Mesenteric fat pad (tissue), 1 donor: ENCODE measurements at places on chromosomes 6 and 20. TPM values are rescaled to one million over a fixed set of nuclear protein-coding genes. Genes with fewer than 3 reads are reported as not detected.

The MUC21 gene
- total RNA-seq, result not detected

The IPCEF1 gene
- total RNA-seq, result 1.5 TPM

DNA sequence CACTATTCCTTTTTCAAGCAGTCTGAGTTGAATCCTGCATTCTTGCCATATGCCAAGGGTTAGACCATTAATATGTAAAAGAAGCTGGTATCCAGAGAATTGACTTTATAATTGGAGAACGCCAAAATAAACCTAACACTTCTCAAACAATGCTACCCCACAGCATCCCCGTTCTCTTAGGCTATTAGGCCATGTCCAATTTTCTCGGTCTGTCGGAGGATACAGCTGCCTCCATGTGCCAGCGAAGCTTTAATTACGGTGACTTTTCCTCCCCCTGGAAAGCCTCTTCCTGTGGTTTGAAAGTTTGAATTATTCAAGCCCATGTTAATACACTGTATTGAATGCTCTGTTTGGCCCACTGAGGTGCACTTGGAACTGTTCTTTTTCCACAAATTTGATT, 60.5 kb downstream of the HS3ST5 start:
- DNase-seq, result no peak

DNA sequence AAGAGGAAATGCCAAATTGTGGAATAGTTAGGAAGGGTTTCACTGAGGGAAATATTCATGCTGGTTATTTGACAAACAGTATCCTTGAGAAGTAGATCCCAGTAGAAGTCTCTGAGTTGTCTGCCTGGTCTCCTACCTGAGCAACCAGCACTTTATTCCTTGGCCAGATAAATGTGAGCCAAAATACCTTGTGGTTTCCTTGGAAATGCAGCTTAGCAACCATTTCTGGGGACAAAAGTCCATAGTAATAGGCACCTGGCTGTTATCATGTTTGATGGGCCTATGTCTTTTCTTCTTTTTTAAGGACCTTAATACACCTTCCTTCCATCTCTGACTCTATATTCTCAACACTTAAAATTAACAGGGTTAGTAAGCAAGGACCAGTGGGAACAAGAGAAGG, 217.1 kb upstream of the MARCKS start:
- DNase-seq, result no peak

- DNase-seq, result no peak
Observed at GRCh38 chr6:15132854-15133670, 112.8 kb upstream of the JARID2 start.

DNA sequence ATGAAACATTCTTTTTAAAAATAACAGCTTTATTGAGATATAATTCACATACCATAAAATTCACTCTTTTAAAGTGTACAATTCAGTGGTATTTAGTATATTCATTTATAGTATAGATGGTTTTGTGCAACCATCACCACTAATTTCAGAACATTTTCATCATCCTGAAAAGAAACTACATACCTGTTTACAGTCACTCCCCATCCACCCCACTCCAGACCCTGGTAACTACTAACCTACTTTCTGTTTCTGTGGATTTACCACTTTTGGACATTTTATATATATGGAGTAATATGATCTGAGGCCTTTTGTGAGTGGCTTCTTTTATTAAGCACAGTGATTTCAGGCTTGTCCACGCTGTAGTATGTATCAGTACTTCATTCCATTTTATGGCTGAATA, 2.5 kb upstream of the TMEM217 start:
- DNase-seq, result no peak
